ENCODE measurements at places on chromosomes 16 and 17.

- DNase-seq: no peak
These were observed 50.9 kb downstream of the TEX2 start for GRCh38 chr17:64212122-64212521.

GRCh38 chr16:81831722-81832126 is 52.6 kb downstream of the PLCG2 start:
- peak; percentile 67 for DNase-seq

- no peak for DNase-seq
These were observed 1.5 kb downstream of the HLF start for GRCh38 chr17:55266051-55266957.

- no peak for DNase-seq
These were observed 134.4 kb downstream of the COPRS start for GRCh38 chr17:31724619-31725018.

DNA sequence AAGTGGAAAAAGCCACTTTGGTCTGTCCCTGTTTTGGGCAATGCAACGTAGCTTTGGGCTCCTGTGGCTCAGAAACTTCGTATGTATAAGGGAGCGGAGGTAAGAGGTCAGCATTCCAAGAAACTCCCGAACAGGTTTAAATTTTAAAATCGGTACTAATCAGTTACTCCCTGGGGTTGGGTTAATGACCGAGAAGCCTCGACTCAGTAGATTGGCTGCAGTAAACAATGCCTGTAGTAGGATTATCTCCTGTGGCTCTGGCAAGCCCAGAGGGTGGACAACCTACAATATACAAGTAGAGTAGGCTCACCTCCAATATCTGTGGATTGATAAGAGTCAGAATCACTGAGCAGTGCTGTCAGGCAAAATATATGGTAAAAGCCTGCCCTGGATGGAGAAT is 1.6 kb upstream of the GNA13 start:
- DNase-seq: no peak

DNA sequence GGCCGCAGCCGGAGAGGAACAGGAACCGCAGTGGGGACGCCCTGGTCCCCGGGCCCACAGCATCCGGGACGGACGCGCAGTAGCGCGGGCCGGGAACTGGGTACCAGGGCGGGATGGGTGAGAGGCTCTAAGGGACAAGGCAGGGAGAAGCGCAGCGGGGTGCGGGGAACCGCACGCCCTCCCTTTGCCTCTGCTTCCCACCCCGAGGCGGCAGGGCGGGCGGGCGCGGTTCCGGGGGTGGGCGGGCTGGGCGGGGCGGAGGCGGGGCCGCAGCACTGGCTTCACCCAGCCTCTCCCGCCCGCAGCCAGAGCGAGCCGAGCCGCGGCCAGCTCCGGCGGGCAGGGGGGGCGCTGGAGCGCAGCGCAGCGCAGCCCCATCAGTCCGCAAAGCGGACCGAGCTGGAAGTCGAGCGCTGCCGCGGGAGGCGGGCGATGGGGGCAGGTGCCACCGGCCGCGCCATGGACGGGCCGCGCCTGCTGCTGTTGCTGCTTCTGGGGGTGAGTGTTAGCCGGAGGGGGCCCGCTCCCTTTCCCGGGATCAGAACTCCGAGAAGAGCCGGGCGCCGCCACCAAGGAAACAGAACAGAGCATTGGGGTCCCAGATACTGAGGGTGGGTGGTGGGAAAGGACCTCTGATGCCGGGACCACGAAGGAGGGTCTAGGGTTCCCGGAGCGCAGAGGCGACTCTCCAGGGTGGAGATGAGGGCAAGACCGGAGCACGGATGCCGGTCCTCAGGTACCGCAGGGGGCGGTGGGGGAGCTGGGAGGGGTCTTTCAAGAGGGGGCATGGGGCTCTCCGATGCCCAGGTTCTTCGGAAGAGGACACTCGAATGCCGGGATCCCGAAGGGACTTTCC is at the start of gene NGFR:
Gene NGFR, plus strand, starts transcription at position 308 of the 856 bp plus-strand sequence. Its CDS starts 125 bp downstream, at position 433.
- DNase-seq: peak; percentile 71

GRCh38 chr17:7462474-7463371 is 16.7 kb downstream of the ZBTB4 start:
- DNase-seq: no peak

DNA sequence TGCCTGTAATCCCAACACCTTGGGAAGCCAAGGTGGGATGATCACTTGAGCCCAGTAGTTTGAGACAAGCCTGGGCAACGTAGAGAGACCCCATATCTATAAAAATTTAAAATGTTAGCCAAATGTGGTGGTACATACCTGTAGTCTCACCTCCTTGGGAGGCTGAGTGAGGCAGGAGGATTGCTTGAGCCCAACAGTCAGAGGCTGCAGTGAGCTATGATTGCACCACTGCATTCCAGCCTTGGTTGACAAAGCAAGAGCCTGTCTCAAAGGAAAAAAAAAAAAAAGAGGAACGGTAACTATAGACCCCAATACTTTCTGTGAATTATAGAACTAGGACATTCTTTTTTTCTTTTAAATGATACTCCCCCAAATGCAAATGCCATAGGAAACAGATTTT is 1.8 kb upstream of the TMC5 start:
- DNase-seq: no peak

GRCh38 chr16:4005281-4005680 is 111.0 kb downstream of the ADCY9 start:
- no peak for DNase-seq

DNA sequence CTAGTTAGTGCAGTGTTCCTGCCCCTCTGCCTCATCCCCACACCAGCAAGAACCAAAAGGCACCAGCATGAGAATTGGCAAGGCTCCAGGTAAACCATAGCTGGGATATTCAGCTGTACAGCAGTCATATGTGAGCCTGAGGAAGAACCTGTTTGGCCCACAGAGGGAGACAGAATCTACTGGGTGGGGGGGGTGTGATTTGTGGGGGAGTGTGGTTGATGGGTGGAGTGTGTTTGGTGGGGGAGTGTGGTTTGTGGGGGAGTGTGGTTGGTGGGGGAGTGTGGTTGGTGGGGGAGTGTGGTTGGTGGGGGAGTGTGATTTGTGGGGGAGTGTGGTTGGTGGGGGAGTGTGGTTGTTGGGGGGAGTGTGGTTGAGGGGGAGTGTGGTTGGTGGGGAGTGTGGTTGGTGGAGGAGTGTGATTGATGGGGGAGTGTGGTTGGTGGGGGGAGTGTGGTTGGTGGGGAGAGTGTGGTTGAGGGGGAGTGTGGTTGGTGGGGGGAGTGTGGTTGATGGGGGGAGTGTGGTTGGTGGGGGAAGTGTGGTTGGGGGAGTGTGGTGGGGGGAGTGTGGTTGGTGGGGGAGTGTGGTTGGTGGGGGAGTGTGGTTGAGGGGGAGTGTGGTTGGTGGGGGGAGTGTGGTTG is 19.5 kb downstream of the MINK1 start:
- DNase-seq: no peak

DNA sequence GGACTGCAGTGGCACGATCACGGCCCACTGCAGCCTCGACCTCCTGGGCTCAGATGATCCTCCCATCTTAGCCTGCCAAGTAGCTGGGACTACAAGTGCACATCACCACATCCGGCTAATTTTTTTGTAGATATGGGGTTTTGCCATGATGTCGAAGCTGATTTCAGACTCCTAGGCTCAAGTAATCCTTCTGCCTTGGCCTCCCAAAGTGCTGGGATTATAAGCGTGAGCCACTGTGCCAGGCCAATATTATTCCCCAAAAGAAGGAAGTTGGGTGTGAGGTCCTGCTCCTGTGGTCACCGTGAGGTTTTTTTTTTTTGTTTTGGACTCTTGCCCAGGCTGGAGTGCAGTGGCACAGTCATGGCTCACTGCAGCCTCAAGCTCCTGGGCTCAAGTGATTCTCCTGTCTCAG is 1.5 kb downstream of the AMZ2 start:
- no peak for DNase-seq

Data from activated naive CD8-positive, alpha-beta T cell treated with anti-CD3 and anti-CD28 coated beads, Interleukin-2, amount 10 ng/mL, durations not matched to agents 7 days and 5 days (primary cell).